Panc1 (cell line): ENCODE measurements at places on chromosomes 1 and 21. TPM values are rescaled to one million over a fixed set of nuclear protein-coding genes. Genes with fewer than 3 reads are reported as not detected.

Gene SERPINC1
- total RNA-seq: 0.64 TPM

DNA sequence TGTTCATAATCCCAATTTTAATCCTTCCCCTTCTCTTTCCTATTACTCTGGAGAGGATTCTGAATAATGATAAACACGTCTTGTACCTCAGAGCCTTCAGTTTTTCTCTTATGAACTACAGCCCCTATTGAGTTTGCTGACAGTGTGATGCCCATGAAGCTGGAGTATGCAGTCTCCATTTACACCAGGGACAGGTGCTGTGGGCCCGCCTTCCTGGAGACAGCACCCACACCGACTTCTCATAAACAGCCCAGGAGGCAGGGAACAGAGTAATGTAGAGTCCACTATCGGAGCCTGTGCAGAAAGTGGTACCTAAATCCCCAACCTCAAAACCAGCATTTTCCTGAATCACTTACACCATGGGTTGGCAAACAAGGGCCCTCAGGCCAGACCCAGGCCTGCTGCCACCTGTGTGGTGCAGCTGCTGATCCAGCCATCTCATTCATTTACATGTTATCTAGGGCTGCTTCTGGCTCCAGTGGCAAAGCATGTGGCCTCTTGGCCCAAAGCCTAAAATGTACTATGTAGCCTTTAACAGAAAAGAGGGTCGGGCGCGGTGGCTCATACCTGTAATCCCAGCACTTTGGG, 95.1 kb upstream of the KRTAP19-8 start:
- no peak for DNase-seq

Gene HHAT
- total RNA-seq: 2.3 TPM

GRCh38 chr1:82994616-82995263, 1004.2 kb downstream of the TTLL7 start:
- DNase-seq: no peak

Gene FCGR2B
- 0.15 TPM for total RNA-seq
